ENCODE measurements at places on chromosomes 7 and 10. TPM values are rescaled to one million over a fixed set of nuclear protein-coding genes. Genes with fewer than 3 reads are reported as not detected.

- no peak for DNase-seq
Measured at GRCh38 chr7:136890399-136890798, 21.9 kb downstream of the CHRM2 start.

DNA sequence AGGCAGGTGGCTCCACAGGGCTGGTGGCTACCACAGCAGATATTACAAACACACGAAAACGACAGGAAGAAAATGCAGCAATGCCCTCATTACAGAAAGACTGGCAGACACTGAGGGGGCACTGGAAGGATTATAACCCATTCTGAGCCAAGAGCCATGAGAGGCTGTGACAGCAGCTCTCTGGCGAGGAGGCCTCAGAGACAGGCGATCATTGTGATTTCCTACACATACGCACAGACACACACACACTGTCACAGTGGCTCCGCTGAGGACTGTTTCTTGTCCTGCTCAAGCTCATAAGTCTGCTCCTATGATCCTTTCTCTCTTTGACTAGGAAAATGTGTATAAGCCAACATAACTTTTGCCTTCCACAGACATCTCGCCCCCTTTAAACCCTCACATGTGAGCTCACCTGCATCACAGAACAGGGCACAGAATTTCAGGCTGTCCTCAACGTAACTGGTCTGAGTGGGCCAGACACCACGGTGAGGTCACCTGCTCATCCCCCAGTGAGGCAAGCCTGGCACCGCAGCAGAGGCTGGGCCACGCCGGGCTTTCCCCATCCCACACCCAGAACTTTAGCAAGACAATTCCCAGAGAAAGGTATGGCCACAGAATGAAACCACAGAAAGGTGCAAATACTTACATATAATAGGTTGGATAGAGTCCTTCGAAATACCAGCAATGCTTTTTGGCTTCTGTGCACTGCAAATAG, 51.7 kb downstream of the VOPP1 start:
- DNase-seq = no peak

Gene GNGT1
- total RNA-seq = not detected

- DNase-seq = no peak
Measured at GRCh38 chr10:1130995-1131790, 75.0 kb downstream of the WDR37 start.

Gene CTAGE4
- 6.5 TPM for total RNA-seq

DNA sequence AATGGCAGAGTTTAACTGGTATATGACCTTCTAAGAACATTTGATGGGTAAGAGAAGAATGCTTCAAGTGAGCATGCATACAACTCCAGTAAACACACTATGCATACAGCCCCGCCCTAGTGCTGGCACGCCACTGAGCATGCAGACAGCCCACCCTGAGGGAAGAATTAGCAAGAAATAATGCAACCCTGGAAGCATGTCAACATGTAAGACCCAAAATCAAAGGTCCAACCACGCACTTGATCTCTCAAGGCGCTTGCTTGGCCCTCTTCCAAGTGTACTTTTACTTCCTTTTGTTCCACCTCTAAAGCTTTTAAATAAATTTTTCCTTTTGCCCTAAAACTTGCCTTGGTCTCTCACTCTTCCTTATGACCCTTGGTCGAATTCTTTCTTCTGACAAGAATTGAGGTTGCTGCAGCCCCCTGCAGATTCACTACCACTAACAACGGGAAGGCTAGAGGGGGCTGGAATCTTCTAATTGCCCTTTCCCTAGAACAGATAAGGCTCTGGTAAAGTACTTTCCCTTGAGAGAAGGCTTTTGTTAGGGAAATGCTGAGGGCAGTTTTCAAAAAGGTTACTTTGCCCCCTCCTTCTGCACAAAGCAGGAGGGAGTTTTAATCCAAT, 3.4 kb downstream of the FAM24B start:
- no peak for DNase-seq

DNA sequence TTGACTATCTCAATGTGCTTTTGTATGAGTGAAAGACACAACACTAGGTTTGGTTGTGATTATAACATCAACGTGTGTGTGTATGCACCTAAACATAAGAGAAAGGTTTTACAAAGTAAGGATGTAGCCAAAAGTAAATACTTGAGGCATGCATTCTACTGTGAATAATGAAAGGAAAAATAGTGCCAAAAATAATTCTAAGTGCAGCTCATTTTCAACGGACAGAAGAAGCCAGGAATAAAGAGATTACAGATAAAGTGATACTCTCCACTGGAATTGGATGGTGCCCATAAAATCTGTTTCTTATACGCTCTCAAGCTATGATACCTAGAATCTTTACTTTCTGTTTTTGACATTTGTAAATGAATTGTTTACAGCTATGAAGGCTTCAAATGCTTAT, 135.0 kb upstream of the TMEM72 start:
- no peak for DNase-seq

- no peak for DNase-seq
Measured at GRCh38 chr7:38546763-38547162, 84.4 kb downstream of the AMPH start.

DNA sequence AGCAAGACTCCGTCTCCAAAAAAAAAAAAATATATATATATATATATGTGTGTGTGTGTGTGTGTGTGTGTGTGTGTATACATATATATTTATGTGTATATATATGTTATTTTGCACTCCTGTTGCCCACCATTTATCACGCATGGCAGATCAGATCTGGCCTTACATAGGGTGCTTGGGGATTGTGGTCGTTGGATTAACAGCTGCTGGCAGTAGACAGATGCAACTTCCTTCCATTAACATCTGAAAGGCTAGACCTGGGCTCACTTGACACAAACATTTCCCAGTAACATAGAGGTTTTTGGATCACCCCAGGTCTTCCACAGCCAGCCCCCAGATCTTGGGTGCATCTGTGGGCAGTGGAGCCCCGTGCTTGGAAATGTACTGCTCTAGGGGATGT, 40.8 kb upstream of the DLD start:
- no peak for DNase-seq

DNA sequence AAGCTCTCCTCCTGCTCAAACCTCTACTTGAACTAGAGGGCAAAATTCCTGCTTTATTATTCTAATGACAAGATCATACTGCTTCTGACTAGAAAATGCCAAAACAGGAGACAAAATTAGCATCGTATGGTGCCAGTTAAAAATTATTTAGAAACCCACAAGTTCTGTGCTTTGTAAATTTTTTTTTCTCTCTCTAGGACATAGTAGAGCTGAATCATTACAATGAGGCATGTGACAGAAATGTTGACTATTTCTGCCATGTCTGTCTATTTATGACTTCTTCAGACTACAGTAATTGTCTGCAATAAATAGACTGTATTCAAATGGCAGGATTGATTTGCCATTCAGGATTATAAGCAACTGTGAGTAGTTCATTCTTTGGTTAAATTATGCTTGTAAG, 335.8 kb downstream of the PRPF18 start:
- no peak for DNase-seq

GRCh38 chr10:42975558-42976340, 101.1 kb upstream of the RET start:
- peak; percentile 6 for DNase-seq

Gene PRKG1
- 14.2 TPM for total RNA-seq

Gene MSS51
- 2.3 TPM for total RNA-seq

DNA sequence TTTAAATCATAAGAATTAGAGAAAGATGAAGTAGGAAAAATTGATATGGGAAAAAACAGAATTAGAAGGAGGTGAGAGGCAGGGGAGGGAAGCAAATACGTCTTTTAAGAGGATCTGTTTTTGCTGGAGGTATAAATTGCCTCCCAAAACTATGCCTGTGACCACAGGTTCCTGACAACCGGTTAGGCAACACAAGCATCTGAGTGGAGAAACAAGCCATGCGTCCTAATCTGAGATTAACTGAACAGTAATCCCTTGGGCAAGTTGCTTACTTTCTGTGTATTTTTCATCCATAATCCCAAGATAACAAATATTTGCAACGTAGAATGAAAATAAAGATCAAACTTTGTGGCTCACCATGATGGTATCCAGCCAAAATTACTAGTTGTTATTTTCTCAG, 149.2 kb downstream of the C1GALT1 start:
- DNase-seq = no peak

All from body of pancreas (tissue), 4 donors.